Neural crest cell (in vitro differentiated cells): ENCODE measurements at places on chromosomes 12 and 14. TPM values are rescaled to one million over a fixed set of nuclear protein-coding genes. Genes with fewer than 3 reads are reported as not detected.

DNA sequence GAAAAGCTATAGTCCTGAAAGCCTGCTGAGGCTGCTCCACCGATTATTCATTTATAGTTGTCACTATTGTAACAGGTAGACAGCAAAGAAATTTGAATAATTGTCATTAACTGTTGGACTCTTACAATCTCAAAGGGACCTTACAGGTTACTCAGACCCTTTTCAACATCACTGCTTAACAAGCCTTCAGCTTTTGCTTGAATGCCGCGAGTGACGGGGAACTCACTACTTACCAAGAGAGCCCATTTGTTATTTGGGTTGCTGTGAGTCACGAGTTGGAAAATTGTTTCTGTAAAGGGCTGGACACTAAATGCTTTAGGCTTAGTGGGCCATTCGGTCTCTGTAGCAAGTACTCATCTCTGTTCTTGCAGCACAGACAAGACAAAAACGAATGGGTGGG, 5.9 kb upstream of the TUNAR start:
- DNase-seq: no peak

DNA sequence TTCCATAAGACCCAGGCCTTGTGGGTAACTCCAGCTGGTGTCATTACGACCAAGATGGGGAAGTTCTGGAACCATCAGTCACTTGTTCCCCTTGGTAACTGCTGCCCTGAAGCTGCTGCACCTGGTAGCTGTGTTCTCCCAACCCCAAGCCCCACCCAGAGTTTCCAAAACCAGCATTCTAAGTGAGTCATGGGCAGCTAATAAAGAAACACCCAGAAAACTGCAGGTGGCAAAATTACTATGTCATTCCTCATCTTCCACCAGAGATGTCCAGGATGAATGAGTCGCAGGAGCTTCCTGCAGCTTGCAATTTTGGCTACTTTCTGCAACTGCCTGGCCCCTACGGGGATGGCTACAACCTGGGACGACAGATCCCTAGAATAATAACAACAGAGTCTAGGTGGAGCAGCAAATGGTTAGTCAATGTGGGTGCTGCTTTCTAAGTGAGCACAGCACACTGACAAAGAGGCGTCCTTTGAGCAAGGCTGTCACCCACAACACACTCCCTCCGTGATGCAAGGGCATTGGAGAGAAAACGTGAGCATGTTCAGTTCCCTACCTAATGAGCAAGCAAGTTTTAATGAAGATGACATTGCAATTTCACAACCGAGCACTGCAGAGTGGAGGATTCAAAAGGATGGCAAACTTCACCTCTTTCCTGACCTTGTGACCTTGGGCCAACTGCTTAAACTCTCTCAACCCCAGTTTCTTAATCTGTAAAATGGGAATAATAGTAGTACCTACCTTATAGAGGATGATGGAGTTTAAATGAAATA, 301.4 kb upstream of the NOS1 start:
- no peak for DNase-seq

DNA sequence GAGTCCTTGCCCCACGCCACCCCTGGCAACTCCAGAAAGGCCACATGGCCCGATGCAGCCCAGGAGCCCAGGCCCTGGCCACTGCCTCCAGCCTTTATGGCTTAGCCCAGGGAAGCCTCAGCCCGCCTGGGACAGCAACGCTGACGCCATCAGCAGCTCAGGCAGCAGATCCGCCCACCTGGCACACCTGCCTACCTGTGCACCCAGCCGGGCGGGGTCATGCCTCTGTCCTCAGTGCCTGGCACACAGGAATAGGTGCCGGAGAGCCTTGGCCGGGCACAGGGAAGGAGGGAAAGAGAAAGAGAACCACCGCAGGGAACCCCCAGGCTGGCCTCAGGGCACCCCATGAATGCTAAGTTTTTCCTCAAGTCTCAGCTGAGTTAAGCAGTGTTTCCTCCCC, 21.1 kb downstream of the BEGAIN start:
- no peak for DNase-seq

GRCh38 chr14:68247676-68248268, 428.2 kb downstream of the RAD51B start:
- no peak for DNase-seq

DNA sequence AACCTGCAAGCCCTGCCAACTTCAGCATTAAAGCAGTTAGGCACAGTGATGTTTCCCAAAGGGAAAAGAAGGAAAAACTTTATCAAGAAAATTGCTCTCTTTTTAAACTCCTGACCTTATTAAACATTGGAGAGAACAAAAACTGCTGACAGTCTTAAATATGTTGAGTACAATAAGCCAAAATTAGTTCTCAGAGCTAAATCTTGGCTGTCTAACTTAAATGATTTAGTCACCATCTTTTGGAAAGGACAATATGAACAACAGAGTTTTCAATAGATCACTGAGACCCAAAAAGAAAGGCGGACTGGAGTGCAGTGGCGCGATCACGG, 70.8 kb downstream of the DUSP6 start:
- DNase-seq: no peak

The NUAK1 gene
- total RNA-seq: 35.3 and 35.6 TPM in 2 replicates

The TC2N gene
- 0.09 TPM in 1 of 2 replicates, not detected in the other for total RNA-seq
